ENCODE measurements at places on chromosomes 11 and 22.

DNA sequence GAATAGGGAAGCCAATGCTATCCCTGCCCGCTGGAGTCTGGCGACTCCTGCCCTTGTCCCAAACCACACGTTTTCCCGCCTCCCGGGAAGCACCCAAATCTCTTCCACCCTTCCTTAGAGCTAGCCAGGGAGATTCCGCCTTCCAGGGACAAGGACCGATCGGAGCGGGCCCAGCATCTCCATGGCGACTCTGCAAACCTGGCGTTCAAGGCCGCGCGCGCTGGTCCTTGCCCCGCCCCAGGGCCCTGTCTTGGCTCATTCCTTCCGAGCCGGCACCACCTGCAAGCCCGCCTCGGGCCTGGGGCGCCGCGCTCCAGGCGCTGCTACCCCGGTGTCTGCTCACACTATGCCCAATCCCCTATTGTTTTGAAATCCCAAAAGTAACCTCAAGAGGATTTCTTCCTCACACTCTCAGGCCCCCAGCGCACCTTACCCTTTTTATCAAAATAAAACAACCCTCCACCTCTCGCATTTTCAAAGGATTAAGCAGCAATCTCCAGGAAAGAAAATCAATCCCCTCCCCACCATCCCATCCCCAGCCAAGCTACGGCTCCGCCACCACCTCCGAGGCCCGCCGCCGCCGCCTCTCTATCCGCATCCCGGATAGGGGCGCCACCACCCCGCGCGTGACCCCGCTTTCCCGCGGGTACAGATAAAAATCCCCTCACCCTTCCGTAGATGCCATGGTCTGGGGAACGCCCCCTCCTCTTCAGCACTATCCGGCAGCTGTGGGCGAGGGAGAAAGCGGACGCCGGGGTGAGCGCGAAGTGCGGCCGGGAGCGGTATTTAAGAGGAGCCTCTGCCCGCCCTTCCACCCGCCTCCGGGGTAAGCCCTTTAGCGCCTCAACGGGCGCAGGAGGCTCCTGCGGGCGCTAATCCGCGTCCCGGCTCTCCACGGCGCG, 825 bp downstream of the SLC1A2 start:
- no peak for DNase-seq

- DNase-seq = no peak
Measured at GRCh38 chr11:35352077-35352888, 67.1 kb downstream of the SLC1A2 start.

GRCh38 chr11:64499261-64500004, 91.6 kb upstream of the SLC22A12 start:
- no peak for DNase-seq

GRCh38 chr11:104510169-104510568, 346.2 kb upstream of the PDGFD start:
- no peak for DNase-seq

GRCh38 chr22:18103527-18104269, 6.9 kb upstream of the TUBA8 start:
- DNase-seq = no peak

DNA sequence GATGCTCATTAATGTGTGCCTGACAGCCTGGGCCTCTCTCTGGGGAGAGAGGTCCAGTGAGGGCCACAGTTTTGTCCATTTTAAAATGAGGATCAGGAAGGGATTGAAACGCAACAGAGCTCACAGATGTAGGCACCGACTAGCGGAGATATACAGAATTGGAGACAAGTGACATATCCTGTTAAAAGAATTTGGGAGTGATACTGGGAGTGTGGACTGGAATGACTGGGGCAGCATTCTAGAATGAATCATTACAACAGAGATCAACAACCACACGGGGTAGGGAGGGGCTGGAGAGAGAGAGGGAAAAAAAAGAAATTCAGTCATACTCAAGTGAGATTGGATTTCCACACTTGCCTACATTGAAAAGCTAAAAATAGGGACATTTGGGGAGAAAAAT, 2.5 kb upstream of the NCAM1 start:
- no peak for DNase-seq

All from nucleus accumbens (tissue), 56 donors.